ENCODE measurements at places on chromosomes 12 and 14. TPM values are rescaled to one million over a fixed set of nuclear protein-coding genes. Genes with fewer than 3 reads are reported as not detected.

OTX2 gene
- total RNA-seq, result not detected

FAM181A gene
- total RNA-seq, result not detected

PIWIL1 gene
- not detected for total RNA-seq

VRTN gene
- total RNA-seq, result not detected

CBLN3 gene
- 0.77 TPM for total RNA-seq
